ENCODE measurements at places on chromosomes 11 and 22.

DNA sequence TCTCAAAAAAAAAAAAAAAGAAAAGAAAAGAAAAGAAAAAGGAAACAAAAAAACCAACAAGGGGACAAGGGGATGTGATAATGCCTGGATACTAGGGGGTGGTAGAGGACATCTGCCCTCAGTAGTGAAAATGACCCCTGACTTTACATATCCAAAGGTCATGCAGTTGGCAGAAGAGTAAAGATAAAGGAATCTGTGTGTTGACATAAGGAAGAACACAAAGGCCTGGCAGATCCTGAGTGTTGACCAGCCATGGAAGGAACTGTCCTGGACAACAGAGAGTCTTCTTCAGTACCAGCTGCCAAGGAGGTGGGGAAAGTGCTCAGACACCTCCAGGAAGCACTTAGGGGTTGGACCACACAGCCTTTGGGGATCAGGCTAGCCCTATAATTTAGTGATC lies 12.6 kb downstream of the SLC43A1 start:
- no peak for DNase-seq

DNA sequence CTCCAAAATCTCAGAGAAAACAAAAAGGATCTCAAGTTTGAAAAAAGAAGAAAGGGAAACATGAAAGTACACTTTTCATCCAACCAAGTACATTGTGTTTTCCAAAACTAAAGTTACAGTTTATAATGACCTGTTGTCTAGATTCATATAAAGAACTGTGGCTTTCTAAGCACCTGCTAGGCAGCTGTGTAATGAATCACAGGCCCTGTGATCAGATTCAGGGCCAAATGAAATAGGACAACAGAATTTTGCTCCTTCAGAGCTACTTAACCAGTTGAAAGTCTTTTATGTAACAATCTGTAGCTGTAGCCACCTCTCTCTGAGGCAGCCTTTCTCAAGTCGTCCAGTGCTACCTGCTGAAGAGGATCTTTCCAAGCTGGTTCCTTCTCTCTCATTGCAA lies 960.0 kb upstream of the RAG2 start:
- DNase-seq: no peak

GRCh38 chr11:133832096-133832990 lies 13.0 kb downstream of the SPATA19 start:
- no peak for DNase-seq

- DNase-seq: no peak
Measured at GRCh38 chr22:28710576-28711191, 30.9 kb downstream of the CHEK2 start.

GRCh38 chr11:20197881-20198280 lies 37.6 kb upstream of the DBX1 start:
- no peak for DNase-seq

GRCh38 chr22:29641042-29641699 lies 37.7 kb downstream of the NF2 start:
- no peak for DNase-seq

DNA sequence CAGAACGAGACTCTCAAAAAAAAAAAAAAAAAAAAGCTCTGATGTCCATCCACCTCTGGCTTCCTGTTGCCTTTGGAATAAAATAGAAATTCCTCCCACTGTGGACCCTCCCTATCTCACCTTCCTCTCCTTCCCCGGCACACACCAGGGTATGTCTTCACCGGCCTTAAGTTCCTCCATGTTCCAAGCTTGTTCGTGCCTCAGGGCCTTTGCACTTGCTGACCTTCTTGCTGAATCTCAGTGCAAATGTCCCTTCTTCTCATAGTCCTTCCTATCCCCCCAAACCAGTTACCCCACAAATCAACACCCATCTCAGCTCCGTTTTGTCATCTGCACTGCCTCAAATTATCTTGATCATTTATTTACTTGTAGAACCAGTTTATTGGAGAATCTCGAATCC lies 20.6 kb downstream of the IFT27 start:
- no peak for DNase-seq

- no peak for DNase-seq
Measured at GRCh38 chr11:104897891-104898684, at the start of gene CASP12. TSS of gene CASP12 (minus strand) at chr11:104898460.

GRCh38 chr22:26656891-26657851 lies at the start of gene MIAT:
TSS of gene MIAT (plus strand) at chr22:26657588.
- DNase-seq: no peak

DNA sequence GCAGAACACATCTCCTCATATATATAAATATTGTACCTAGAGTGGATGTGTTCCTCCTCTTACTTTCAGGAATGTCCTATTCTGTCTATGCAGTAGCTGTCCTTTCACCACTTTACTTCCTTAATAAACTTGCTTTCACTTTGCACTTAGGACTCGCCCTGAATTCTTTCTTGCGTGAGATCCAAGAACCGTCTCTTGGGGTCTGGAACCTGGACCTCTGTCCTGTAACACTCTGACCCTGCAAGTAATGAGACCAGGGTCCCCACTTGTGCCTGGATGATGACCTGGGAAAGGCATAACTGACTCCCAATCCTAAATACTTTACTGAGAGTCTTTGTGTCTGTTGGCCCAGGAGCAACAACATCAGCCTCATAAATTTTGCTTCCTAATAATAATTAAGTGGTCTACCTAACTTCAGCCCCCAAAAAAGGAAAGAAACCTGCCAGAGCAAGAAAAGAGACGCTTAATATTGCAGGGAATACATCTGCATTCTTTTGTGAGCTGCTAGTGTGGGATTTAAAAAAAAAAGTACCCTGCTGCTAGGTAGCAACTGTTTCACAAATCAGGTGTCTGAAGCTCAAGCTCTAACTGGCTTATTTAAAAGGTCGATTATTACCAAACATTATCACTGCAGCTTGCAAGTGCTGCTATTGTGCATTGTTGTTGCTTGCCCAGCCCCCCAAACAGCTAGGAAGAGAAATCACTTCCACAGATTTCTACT lies 69.3 kb downstream of the FAM168A start:
- no peak for DNase-seq
